GF-D8 (cell line): ENCODE measurements at places on chromosomes 13 and 19.

DNA sequence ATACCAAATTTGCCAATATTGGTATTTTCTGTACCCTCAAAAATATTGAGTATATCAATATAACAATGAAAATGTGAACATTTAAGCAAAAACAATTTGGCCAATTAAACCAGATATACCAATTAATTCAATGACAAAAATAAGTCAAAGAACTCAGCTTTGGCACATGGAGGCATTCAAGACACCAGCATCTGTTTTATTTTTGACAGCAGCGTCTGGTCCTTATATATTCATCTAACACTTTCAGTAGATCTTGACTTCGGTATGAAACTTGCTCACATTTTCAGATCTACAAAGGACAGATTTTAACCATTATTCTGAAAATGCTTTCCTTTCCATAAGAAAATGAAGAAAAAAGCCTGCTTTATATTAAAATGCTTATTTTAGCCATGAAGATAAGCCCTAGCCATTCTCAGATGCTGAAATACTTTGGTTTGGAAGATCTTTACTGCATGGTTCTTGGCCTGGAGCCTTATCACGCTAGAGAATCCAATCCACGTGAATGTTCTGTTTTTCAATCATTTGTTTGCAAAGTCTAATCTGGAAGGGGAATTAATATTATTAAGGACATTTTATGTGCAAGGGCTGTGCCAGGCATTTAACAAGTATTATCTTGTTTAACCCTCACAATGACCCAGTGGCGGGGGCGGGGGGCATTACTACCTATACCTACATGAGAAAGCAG, 132.2 kb downstream of the DLEU7 start:
- no peak for DNase-seq

- DNase-seq: peak; percentile 2
Measured at GRCh38 chr19:58229255-58229639, 533 bp downstream of the ZNF544 start.

- DNase-seq: peak; percentile 87
Measured at GRCh38 chr19:17469481-17470067, 750 bp upstream of the SLC27A1 start.

- no peak for DNase-seq
Measured at GRCh38 chr19:46660008-46660517, 919 bp downstream of the DACT3 start.

GRCh38 chr13:19668778-19669177, 35.3 kb downstream of the MPHOSPH8 start:
- DNase-seq: no peak

GRCh38 chr19:13952931-13953531, 722 bp downstream of the DCAF15 start:
- DNase-seq: no peak

GRCh38 chr13:25584087-25584486, 212.3 kb downstream of the ATP8A2 start:
- DNase-seq: no peak

GRCh38 chr19:30799865-30800755, 427.9 kb downstream of the ZNF536 start:
- no peak for DNase-seq

DNA sequence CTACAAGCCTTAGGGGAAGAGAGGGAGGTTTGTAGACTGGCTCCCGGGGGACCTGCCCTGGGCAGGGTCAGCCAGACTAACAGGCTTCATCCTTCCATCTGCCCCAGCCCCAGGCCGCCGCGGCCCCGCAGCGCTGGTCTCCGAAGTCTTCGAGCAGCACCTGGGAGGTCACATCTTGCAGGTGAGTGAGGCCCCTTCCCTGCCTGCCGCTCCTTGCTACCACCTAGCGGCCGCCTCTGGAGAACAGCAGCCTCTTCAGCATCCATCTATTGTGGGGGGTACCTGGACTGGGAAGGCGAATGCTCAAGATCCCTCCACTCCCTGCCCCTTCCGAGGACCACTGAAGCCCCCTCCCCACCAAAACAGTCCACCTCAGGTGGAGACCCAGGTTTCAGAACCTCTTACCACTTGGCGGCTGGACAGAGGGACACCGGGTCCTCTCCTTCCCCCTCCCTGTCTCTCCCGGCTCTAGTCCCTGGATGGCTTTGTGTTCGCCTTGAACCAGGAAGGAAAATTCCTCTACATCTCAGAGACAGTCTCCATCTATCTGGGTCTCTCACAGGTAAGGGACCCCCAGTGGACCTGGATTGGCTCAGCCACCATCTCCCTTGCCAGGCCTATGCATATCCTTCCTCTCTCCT, 12.7 kb downstream of the NPAS1 start:
- DNase-seq: no peak

DNA sequence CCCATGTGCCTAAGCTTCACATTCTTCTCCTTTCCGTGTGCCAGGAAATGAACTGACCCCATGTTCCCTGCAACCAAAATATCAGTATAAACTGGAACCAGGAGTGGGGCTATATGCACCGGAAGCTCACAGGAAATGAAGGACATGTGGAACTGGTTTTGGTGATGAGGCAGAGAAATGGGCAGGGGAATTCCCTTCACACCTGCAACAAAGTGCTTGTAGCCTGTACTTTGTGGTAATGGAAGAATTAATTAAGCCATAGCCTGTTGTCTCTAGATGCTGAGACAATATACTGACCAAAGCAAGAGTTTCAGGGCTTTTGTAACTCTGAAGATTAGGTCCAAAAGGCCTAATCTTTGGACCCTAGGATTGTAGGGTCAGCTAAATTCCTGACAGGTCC, 15.5 kb upstream of the UGGT2 start:
- DNase-seq: no peak

DNA sequence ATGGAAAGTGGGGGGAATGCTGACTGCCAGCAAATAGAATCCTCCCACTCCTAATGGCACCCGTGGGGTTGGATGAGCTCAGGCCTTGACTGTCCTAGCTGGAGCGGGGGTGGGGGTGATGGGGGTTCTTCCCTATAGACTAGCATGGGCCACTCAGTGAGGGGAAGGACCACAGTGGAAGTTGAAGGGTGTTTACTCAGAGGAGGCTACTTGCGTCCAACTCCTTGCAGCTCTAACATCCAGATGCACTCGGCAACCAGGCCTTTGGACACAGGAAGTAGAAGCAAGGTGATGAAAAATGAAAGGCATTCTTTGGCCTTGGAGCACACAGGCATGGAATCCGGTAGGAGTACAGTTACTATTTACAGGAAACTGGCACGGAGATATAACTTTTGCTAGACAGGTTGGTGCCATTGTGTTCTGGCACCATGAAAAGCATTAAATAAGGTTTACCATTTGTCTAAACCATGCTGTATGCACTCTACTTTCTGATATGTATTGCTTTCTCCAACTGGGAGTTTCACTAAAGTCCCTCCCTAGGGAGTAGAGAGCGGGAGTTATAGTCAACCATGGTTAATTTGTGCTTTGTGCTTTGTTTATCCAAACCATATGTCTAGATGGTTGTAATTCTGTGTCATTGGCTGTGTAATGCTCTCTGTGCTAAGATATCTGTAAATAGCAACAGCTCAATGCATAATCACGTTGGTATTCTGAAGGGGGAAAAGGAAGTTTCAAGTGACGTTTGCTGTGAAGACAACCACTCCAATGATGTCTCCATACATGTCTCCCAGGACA, 125.3 kb downstream of the TSHZ3 start:
- no peak for DNase-seq

GRCh38 chr13:45325806-45326205, 15.2 kb downstream of the TPT1 start:
- peak; percentile 21 for DNase-seq

DNA sequence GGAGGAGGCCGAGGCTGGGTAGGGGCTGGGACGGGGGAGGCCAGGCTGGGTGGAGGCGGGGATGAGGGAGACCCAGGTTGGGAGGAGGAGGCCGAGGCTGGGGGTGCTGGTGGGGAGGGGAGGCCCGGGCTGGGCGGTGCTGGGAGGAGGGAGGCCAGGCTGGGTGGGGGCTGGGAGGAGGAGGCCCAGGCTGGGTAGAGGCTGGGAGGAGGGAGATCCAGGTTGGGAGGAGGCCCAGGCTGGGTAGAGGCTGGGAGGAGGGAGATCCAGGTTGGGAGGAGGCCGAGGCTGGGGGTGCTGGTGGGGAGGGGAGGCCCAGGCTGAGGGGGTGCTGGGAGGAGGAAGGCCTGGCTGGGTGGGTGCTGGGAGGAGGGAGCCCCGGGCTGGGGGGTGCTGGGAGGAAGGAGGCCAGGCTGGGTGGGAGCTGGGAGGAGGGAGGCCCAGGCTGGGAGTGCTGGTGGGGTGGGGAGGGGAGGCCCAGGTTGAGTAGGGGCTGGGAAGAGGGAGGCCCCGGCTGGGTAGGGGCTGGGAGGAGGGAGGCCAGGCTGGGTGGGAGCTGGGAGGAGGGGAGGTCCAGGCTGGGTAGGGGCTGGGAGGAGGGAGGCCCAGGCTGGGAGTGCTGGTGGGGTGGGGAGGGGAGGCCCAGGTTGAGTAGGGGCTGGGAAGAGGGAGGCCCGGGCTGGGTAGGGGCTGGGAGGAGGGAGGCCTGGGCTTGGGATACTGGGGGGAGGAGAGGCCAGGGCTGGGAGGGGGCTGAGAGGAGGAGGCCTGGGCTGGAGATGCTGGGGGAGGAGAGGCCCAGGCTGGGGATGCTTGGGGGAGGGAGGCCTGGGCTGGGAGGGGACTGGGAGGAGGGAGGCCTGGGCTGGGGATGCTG, 10.7 kb downstream of the TPGS1 start:
- no peak for DNase-seq

DNA sequence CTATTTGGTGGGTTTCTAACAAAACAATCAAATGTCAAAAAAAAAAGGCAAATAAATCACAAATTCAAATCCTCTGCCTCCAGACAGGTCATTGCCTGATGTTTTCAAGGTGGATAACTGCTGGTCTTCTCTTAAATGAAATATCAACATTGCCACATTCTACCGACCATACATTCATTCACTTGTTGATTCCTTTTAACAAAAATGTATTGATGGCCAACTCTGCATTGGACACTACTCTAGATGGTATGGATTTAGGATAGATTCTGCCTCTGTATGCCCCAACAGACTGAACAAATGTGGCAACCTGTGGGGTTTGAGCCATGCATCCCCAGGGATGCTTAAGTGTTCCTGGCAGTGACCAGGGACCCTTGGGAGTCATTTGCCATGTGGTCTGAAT, 87.6 kb upstream of the STK24 start:
- DNase-seq: no peak

DNA sequence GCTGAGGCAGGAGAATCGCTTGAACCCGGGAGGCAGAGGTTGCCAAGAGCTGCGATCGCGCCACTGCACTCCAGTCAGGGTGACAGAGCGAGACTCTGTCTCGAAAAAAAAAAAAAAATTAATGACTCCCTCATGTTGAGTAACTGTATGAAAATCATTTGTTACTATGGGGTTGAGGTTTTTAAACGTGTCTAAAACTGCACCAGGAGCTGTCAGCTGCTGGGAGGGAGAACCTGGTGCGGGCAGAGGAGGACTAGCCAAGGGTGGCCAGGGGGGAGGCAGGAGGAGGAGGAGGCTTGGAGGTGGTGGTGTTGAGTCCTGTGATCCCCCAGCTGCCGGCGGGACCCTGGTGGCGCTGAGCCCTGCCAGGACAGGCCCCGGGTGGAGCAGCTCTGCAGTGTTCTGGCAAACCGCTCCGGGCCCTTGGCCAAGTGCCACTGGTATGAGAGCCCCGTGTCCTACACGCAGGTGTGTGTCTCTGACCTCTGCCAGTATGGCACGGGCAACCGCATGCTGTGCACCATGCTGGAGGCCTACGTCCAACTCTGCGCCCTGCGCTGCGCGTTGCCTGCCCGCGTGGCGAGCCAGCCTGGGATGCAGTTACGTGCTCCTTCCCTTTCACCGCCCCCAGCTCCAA, 17.1 kb upstream of the FXYD3 start:
- DNase-seq: no peak

DNA sequence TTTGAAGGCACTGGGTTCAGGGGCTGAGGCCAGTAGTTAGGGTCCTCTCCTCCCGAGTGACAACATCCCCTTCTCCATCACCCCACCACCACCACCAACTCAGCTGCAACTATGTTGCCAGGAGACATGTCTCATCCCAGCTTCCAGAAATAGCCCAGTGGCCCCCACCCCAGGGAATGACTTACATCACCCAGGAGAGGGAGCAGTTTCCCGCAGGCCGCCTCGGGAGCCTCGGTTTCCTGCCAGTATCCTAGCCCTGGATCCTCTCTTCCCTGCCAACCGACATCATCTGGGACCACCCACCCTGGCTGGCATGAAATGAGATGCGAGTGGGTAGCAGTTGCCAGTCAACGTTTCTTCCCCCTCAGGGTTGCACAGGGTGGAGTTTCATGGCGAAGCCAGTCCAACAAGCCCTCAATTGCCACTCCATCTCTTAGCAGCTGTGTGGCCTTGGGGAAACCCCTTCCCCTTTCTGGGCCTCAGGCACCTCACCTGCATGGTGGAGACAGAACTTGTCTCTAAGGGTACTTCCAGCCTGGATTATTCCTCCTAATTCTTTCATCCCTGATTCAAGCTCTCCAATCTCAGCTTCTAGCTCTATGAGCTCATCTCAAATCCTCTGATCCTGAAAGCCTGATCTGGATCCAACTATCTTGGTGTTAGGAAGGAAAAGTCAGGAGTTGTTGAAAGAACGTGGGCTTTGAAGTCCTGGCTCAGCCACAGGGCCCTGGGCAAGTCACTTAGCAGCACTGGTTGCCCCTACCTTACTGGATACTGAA, 3.9 kb upstream of the GSK3A start:
- DNase-seq: no peak

GRCh38 chr13:33761740-33762139, 56.2 kb upstream of the RFC3 start:
- no peak for DNase-seq
